ENCODE measurements at places on chromosomes 1 and 21.
A peak's percentile ranks its signal among the peaks of the same experiment; 100 is the strongest.

- DNase-seq: peak; percentile 2
Measured at GRCh38 chr1:20785907-20786252, 1.2 kb downstream of the HP1BP3 start.

- no peak for DNase-seq
Measured at GRCh38 chr1:183023146-183023600, at the start of gene LAMC1. LAMC1 (plus strand) TSS chr1:183023420; CDS start chr1:183023717, 297 bp downstream.

DNA sequence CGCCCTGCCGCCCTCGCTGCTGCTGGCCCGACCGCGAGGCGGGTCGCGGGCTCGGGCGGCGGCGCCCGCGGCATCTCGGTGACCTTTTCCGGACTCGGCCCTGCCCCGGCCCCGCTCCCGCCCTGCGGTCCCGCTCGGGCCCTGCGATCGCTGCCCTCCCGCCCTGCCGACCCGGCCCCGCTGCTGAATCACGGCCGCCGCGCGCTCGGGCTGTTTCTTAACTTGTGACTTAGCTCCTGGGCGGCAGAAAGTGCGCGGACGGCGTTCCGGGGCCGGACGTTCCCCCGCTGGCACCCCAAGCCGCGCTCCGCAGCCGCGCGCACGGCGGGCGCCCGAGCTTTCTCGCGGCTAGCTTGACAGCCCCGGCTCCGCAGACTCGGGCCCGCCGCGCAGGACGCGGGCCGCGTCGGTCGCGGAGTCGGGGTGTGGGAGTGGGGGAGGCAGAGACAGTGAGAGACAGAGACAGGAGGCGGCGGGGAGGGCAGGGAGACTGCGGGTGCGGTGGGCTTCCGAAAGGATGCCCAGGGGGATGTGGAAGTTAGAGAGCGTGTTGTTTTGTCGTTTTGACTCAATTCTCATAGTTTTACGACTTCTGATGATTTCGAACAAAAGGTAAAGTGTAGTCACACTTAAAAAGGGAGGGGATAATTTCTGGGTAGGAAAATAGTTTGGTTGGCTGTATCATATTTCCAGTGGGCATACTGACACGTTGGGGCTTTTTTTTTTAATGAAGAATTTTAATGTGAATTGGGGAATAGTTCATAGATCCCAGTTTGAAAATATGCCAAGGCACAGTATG is 49.8 kb downstream of the PRDM2 start:
- peak; percentile 56 for DNase-seq

GRCh38 chr1:241714321-241715218 is 62.5 kb downstream of the WDR64 start:
- no peak for DNase-seq

DNA sequence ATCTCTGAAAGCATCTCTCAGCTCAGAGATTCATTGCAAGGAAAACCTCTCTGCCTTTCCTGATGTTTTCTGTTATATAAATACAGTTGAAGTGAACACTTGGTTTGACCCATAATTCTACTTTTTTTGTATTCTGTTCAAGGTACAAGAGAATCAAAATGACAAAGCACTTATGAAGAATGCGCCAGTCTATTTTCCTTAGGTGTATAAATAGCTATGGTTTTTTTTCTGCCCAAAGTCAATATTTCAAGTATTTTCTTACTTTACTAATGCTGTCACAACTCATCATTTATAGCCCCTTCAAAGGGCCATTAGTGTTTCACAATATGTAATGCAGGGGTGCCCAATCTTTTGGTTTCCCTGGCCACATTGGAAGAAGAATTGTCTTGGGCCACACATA is 142.5 kb upstream of the C1orf105 start:
- DNase-seq: no peak
